ENCODE measurements at places on chromosomes 4 and X.

- DNase-seq, result no peak
These were observed 14.1 kb downstream of the LETM1 start for GRCh38 chr4:1841887-1842210.

- DNase-seq, result no peak
These were observed 15.8 kb downstream of the BRCC3 start for GRCh38 chrX:155086961-155087735.

DNA sequence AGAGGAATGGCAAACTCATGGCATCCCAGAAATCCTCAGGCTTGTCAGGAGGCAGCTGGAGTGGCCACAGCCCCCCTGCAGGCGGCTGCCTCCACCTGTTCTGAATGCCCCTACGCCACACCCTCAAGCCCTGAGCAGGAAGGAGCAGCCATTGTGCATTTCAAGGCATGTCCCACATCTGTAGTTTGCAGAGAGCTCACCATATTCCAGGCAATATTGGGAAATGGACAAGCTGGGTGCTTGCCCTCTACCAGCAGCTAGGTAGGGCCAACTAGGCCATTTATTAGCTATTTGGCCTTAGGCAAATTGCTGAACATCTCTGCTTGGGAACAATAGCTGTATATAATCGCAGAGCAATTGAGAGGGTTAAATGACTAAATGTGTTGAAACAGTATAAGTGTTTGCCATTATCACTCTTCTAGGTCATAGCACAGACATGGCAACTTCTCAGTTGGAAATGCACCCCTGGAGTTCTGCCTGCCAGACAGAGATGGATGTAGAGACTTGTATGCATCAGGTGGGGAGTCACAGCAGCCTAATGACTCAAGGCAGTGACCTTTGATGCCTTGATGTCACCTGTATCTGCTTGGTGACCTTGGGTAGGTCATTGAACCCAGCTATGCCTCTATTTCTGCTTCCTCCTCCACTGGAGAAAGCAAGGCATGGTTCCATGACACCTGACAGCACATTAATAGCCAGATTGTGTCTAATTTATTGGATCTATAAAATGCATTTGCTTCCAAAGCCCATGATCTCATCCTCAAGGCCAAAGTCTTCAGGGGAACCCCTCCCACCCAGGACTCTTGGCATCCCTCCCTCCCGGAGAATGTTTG is 52.8 kb downstream of the FHDC1 start:
- DNase-seq, result no peak

GRCh38 chrX:9681011-9681410 is 84.6 kb downstream of the GPR143 start:
- no peak for DNase-seq

DNA sequence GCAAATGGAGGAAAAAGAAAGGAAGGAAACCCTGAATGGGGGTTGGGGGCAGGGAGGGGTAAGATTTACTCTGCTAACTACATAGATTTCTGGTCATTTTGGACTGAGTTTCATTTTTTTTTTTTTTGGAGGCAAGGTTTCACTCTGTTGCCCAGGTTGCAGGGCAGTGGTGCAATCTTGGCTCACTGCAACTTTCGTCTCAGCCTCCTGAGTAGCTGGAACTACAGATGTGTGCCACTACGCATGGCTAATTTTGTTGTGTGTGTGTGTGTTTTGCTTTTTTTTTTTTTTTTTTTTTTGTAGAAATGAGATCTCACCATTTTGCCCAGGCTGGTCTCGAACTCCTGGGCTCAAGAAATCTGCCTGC is 223.5 kb downstream of the APBB2 start:
- no peak for DNase-seq

- DNase-seq, result no peak
These were observed 4.9 kb downstream of the PLAC8 start for GRCh38 chr4:83109480-83110222.

DNA sequence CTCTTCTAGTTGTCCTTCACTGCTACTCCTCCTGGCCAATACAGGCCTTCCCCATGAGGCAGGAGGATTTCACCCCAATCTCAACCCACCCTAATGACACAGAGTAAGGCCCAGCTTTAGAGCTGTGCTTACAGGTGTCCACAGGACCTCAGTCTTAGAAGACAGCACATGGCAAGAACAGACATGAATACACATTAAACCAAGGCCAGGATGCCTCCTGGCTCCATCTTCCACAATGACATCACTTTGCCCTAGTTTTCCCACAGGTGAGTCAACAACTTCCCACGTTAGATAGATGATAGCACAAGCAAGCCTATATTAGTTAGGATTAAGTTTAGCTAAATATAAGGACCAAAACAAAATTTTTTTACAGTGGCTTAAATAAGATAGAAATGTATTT is 63.8 kb upstream of the NOCT start:
- no peak for DNase-seq

DNA sequence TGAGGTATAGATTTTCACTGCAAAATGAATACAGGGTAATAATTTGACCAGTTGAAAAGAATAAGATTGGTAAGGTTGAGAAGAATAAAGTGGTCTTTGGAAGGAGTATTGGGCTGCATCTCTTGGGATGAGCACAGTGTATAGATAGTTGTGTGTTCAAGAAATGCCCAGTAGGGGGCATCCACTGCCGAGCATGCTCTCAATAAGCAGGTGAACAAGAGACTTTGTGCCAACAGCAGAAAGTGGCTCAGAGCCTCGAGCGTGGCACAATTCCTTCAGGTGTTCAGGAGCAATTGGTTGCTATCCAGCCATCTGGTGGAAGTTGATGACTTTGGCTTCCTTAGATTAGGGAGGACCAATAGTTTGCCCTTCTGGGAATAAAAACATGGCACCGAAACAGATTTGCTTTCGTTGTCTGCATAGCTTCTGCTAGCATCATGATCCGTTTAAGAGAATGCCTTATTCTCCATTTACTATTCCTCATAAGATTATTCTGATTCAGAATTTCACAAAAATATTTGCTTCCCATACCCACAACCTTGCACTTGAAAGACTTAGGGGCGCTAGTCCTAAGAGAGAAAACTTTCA is 258.1 kb upstream of the NEIL3 start:
- DNase-seq, result no peak

GRCh38 chr4:182968917-182969650 is 51.9 kb upstream of the DCTD start:
- no peak for DNase-seq

DNA sequence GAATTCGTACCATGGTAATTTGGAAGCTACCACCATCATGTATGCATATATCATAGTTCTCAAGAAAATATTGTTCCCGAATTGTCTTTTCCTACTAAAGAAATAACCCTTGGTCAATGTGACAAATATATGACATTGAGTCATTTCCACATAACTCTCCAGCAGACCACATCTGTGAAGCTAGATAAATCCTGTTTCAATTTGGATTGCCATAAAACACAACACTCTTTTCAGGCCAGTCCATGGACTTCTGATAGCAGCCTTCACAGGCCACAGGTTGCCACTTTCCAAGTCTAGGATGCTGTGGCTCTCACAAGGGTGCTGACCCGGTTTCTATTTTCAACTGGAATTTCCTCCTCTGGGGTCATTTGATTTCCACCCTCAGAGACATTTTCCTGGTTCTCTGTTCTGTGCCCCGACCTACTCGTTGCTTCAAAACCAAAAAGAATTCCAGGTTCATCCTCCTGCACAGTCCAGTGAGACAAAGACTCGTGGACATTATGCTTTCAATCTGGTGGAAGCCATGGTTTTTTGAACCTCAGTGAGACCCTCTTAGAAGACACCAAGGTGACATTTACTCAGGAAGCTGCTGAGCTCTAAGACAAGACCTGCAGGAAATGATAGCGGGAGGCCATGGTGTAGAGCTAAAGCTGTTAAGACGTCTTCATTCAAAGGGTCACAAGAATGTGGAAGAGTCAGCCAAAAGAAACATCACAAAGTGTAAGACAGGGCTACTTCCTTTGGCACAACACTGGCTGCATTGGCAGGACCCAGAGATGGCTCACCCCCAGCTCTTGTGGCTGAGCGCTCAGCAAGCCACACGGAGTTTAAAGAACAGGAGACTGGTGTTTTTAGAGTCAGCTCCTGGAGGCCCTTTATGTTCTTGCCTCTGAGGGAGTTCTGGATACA is 119.8 kb downstream of the AMELX start:
- no peak for DNase-seq

DNA sequence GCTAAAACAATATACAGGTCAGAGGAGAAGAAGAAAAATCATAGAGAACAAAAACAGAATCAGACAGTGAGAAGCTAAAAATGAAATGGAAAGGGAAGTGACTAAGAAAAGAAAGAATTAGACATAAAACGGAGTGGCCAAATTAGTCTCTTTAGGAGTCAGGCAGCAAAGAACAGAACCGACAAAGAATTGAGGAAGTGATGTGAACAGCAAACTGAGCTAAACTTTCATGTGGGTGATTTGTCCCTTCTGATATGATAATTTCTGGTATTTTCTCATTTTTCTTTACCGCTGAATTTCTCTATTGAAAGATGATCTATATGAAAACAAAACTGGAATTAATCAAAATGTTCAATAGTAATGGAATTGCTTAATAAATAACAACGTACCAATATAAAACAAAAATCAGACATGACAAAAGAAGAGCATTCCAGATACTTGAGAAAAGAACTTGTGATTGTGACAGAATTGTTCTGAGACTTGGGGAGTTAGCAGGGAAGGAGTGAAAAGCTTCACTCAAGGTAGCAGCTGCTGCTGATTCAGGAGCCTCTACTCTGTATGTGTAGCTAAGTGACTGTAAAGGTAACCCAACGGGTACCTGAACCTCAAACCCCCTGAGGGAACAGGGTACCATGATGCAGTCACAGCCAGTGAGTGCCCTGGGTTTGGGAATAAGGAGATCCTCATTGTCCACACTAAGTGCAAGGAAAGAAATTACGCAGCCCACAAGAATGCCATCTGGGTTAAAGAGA is 8.8 kb downstream of the TAPT1 start:
- no peak for DNase-seq

GRCh38 chr4:129428454-129428853 is 332.5 kb downstream of the C4orf33 start:
- DNase-seq, result no peak

DNA sequence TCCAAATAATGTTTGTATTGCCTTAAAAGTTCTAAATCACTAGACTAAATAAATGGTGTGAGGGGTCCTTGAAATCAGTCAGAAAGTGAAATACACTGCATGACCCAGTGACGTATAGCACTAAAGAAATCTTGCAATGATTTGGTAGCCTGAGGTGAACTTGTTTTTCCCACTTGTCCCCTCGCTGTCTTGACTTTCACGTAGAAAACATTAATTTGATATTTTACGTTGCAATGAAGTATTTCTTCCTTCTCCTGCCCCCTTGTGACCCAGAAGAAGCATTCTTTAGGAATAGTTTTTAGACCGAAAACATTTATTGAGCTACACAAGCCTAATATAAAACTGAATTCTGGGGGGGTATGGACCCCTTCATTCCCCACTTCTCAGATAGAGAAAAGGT is 3.7 kb downstream of the KLB start:
- DNase-seq, result peak; percentile 9

- peak; percentile 72 for DNase-seq
These were observed 195.4 kb downstream of the AFAP1 start for GRCh38 chr4:7744142-7744804.

DNA sequence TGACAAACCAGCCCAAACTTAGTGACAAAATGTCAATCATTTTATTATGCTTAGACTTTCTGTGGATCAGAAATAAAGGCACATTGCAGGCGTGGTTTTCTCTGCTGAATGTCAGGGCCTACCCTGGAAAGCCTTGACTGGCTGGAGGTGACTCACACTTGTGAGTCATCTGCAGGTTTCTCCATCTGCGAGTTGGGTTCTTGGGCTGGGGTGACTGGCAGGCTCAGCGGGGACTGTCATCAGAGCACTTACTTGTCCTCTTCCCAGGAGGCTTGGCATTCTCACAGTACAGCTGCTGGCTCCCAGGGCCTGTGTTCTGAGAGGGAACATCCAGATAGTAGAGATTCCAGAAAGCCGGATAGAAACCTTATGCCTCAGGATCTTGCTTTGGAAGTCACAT is 153.8 kb upstream of the AGA start:
- DNase-seq, result peak; percentile 34

DNA sequence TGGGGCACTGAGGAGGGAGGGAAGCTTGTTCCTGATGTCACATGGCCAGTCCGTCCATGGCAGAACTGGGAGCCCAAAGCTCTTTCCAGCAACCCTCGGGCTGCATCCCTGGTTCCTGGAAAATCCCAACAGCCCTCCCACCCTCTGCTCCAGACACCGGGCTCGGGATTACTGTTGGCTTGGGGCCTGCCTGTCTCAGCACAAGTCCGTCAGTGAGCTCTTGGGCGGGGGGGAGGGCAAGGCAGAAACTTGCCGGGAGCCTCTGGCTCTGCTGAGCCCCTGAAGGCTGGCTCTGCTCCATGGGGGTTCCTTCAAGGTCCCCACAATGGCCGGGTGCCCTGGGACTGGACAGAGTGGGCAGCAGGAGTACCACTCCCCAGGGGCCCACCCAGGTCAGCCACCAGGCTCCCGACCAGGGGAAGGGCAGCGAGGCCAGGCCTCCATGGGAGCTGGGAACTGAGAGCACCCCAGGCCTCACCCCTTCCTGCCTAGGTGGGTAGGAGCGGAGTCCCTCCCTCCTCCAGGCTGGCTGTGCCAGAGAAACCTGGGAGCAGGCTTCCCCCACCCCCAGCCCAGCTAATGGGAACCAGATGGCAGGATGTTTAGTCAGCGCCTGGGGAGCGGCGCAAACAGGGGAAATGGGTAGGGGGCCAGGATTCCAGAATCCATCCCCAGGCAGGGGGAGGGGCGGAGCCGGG is 6.4 kb upstream of the HAUS7 start:
- DNase-seq, result no peak

DNA sequence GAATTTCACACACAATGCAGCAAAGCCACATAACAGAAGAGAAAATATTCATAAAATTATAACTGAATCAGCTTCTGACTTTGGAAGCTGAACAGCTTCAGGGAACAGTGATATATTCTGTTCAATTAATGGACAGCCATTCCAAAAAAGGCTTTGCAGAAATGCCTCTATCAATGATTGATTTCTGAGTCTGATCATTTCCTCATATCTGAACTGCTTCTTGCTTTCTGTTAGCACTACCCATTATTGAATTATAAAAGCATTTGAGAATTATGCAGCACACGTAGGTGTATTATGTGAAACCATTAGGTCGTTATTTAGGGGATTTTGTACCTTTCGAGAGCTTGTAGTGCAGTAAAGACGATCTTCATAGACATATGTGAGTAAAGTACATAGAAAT is 159.6 kb downstream of the STIM2 start:
- no peak for DNase-seq

DNA sequence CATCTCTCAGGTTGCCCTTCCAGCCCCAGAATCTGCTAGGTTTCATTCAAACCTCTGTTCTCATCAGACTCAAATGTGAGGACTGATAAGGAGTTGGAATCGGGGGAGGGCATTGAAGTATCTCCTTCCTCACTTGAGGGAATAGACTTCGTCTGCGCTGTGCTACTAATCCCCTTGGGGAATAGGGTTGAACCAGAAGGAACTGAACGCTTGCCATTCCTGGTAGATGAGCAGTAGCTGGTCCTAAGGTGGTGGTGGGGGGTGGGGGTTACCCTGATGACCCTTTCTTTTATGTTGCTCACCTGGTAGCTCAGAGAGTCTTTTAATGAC is 692 bp upstream of the SLC9A7 start:
- DNase-seq, result no peak

GRCh38 chr4:169675825-169676224 is 55.4 kb downstream of the CLCN3 start:
- DNase-seq, result no peak

Data from pons (tissue), 1 donor.